ENCODE measurements at places on chromosomes 13 and 19.

DNA sequence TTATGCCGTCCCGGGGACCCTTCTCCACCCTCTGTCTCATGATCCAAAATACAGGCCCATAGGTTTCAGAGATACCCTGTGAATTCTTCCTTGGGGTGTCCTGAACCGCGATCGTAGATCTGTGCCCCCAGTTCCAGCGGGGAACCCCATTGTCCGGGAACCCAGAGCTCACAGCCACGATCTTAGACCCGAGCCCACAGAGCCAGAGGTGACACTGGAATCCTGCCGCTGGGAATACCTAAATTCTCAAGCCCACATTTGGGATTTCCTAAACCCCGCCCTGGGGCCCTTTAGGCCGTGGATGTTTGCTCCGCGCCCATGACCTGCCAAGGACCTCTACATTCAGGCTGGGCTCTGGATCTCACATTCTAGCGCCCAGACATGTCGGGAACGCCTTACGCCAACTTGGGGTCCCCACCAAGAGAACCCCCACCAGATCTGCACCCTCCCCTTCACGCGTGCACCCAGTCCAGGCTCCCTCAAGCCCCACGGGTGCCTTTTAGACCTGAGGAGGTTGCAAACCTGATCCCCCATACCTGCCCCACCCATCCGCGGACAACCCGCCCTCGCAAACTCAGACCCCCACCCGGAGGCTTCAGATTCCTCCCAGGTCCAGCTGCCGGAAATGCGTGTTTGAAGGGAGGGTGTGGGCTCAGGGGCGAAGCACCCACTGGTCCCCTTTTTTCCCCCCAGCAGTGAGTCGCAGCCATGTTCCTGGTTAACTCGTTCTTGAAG lies 605 bp downstream of the CAPNS1 start:
- no peak for DNase-seq

DNA sequence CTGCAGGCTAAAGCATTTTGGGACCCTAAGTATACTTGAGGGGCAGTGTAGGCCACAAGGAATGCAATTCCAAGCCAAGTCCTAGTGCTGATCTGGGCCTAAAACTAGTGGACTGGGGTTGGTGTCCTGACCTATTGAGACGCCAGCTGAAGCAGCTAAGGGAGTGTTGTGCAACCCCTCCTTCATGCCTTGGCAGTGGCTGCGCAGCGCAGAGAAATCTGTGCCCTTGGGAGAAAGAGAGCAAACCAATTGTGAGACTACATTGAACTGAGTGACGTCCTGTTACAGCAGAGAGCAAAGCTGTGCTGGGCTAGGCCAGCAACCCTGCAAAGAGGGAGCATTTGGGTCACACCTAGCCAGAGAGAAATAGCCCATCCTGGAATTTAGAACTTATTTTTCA lies 2715.0 kb upstream of the PCDH20 start:
- no peak for DNase-seq

DNA sequence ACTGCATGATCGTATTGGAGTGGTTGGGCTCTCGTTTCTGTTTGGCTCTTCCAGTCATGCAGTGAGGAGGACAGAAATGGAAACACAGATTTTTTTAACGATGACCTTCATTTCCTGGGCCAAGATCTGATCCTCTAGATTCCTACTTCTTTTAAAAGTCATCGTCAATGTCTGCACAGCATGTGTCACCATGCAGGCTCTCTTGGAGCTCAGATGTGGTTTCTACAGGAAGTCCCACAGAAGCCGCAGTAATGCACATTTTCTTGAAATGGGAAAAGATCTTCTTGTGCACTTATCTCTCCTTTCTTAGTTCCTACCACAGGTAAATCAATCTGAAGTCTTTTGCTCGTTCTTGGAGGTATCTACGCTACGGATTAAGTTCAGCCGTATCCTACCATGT lies 626.9 kb downstream of the EFNB2 start:
- no peak for DNase-seq

GRCh38 chr13:73367886-73368285 lies 309.1 kb downstream of the KLF5 start:
- no peak for DNase-seq

GRCh38 chr13:39538816-39539790 lies 63.9 kb downstream of the LHFPL6 start:
- no peak for DNase-seq

DNA sequence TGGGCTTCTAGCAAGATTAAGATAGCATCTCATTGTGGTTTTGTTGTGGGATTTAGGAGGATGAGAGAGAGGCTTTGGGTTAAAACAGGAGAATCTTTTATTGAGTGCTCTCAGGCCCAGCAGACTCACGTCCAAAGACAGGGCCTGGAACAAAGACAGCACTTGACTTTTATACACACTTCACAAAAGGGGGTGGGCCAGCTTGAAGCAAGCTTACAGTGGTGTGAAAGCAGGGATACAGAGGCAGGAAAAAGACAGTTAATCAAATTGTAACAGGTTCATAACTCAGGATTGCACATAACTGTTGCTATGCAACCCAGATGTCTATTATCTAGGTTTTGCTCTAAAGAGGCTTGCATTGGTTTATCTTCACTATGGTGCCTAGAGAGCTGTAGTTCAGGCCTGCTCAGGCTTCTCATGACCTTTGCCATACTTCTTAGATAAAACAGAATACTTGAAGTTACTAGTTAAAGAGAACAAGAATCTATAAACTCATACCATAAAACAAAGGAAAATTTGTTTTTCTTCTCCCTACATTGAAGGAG lies 42.2 kb upstream of the CEACAM21 start:
- no peak for DNase-seq

All from effector CD4-positive, alpha-beta T cell (primary cell).